ENCODE measurements at places on chromosomes 5 and 9.

DNA sequence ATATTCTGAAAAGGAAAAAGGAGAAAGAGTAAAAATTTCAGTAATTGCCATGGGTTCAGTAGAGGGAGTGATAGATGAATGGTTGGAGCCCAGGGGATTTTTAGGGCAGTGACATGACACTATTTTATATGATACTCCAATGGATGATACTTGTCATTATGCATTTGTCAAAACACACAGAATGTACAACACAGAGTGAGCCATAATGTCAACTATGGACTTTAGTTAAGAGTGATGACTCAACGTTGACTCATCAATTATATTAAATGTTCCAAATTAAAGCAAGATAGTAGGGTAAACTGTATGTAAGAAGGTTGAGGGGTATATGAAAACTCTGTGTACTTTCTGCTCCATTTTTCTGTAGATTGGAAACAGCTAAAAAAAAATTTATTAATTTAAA lies 586.4 kb downstream of the TAF11L14 start:
- DNase-seq, result no peak

- no peak for DNase-seq
Measured at GRCh38 chr5:157354800-157355199, 88.9 kb downstream of the CYFIP2 start.

DNA sequence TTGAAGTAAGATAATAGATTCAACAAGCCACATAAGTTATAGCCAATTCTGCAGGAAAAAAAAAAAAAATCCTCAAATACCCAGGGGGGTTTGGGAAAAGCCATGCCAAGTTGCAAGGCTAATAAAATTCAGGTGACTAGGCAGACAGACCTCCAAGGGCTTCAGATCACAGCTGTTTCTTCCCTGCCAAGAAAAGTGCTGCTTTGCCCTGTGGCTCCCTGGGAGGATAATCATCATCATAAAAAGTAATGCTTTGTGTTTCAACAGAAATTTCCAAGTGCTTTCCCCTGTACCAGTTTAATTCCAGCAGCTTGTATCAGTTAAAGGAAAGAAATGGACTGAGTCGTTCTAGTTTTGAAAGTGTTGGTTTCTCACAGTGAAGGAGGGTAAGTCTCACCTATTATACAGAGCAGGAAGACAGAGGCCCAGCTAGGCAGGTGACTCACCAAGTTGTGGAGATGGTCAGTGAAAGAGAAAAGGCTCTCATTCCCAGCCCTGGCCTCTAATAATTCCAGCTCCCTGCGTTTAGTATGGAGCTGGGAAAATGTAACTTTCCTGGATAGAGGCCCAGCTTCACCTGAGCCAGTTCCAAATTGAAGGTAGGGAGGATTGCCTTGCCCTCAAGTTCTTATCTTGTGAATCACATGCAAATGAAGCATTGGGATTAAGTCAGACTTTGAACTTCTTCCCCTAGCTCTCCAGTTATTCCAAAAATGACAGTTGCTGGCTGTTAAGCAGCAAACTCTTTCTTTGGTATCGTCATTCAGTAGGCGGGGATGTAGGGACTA lies 263.4 kb downstream of the GRIA1 start:
- DNase-seq, result no peak

DNA sequence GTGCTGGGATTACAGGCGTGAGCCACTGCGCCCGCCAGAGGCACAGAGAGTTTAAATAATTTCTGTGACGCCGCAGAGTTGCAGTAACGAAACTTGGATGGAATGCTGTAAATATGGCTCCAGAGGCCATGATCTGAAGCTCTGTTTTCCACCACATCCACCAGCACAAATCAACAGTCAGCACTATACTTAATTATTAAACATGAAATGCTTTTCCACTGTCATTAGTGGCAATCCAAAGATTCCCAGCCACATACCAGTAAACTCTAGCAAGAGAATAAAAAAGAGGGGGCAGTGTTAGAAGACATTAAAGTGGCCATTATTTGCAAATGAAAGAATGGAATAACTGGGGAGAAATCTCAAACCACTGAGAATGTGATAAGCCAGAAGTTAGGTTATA lies 242.5 kb downstream of the DIRAS2 start:
- no peak for DNase-seq

- DNase-seq, result no peak
Measured at GRCh38 chr5:20105915-20106314, 117.9 kb upstream of the CDH18 start.
